ENCODE measurements at places on chromosomes 2 and 18. TPM values are rescaled to one million over a fixed set of nuclear protein-coding genes. Genes with fewer than 3 reads are reported as not detected.

DNA sequence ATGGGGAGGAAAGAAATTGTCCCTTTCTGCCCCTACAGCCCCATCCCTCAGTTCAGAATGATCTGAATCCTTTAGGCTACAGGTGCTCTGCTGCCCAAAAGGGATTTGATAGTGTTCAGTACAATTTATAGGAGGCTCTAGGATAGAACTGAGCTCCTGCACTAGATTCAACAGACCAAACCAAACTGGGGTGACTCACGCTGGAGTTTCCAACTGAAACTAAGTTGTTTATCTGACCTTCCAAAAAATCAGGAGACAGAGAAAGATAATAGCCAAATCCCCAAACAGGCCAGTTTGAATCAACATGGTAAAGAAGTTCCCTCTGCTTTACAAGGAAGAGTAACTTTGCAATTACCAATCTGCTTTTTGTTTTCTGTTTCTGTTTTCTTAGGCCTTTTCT lies 72.7 kb upstream of the MBOAT2 start:
- no peak for DNase-seq

DNA sequence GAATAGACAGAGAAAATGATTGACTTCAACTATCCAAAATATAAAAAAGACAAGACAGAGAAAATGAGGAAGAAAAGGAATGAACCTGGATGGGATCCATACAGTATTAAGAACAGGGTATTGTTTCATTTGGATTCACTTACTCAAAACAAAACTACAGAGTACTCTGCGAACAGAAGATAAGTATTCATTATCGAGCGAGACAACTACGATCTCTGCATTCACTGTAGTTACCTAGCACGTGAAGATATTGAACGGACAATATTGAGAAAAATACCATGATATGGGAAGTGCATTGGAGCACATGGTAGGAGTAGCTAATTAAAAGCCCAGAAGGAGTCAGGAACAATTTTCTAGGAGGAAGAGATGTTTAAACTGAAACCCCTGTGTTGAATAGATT lies 1.0 kb upstream of the ORC2 start:
- DNase-seq: no peak

DNA sequence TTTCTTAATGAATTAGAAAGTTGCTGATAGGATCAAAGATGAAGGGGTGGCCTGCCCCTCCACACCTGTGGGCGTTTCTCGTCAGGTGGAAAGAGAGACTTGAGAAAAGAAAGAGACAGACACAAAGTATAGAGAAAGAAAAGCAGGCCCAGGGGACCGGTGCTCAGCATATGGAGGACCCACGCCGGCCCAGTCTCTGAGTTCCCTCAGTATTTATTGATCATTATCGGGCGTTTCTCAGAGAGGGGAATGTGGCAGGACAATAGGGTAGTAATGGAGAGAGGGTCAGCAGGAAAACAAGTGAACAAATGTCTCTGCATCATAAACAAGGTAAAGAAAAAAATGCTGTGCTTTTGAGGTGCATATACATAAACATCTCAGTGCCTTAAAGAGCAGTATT lies 144.3 kb downstream of the CCDC102B start:
- no peak for DNase-seq

- no peak for DNase-seq
These were observed 342.9 kb downstream of the PARD3B start for GRCh38 chr2:204888222-204888621.

- no peak for DNase-seq
These were observed 145.4 kb upstream of the ETAA1 start for GRCh38 chr2:67251741-67252140.

GRCh38 chr18:31218671-31219383 lies 56.2 kb upstream of the DSC1 start:
- no peak for DNase-seq

- DNase-seq: no peak
These were observed 6.2 kb upstream of the RBM45 start for GRCh38 chr2:178106053-178106452.

DNA sequence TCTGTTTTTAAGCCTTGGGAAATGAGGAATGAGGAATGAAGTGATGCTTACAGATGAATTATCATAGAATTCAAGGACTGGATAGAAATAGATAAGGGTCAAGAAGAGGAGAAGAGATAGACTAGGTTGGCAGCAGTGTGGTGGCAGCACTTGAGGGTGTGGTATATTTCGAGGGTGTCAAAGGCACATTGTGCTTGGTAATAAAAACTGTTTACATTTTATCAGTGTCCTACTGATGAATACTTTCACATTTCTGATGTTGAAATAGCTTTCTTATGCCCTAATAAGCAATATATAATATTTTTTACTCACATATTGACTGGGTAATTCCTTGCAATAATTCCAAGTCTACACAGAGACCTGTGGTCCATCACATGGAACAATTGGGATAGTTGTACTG lies 3.4 kb downstream of the TFPI start:
- no peak for DNase-seq

DNA sequence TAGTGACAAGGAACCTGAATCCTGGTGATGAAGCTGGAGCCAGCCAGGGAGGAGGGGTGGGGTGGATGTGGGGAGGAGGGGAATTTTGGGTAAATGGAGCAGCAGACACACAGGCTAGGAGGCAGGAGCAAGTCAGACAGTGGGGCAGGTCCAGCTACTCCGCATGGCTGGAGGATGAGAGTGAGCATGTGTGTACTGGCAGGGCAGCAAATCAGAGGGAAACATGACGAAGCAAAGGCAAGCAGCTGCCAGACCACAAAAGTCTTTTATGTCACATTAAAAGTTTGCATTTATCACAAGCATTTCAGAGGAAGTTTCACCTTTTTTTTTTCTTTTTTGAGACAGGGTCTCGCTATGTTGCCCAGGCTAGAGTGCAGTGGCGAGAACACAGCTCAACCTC lies 11.9 kb upstream of the KIDINS220 start:
- no peak for DNase-seq

- DNase-seq: no peak
These were observed 315.6 kb downstream of the SETBP1 start for GRCh38 chr18:44996261-44996660.

DNA sequence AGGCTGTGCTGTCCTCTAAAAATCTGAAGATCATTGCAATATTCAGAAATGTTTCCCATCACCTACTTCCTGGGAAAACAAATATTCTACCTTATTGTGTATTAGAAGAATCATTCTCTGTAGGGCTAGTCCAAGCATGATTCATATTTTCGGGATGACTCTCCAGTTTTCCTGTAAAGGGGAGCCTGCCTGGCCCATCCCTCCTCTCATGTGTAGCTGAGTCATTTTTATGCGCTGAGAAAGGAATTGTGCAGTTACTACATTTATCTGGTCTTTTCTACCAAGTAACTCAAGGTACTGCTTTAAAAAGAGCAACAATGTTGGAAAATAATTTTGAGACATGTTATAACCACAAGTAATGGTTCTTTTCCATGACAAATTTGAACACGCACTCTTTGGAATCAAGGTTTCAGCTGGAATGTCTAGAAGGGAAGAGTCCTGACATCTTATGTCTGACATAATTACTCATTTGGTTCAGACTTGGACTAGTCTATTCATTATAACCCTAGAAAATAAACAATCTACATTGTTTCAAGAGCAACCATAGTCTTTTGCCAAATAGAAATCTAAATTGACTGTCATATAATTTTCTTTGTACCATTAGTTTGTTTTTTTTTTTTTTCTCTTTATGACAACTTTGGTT lies 6.6 kb downstream of the DSG3 start:
- DNase-seq: no peak

GRCh38 chr2:161983331-161983651 lies 90.7 kb downstream of the DPP4 start:
- no peak for DNase-seq

DNA sequence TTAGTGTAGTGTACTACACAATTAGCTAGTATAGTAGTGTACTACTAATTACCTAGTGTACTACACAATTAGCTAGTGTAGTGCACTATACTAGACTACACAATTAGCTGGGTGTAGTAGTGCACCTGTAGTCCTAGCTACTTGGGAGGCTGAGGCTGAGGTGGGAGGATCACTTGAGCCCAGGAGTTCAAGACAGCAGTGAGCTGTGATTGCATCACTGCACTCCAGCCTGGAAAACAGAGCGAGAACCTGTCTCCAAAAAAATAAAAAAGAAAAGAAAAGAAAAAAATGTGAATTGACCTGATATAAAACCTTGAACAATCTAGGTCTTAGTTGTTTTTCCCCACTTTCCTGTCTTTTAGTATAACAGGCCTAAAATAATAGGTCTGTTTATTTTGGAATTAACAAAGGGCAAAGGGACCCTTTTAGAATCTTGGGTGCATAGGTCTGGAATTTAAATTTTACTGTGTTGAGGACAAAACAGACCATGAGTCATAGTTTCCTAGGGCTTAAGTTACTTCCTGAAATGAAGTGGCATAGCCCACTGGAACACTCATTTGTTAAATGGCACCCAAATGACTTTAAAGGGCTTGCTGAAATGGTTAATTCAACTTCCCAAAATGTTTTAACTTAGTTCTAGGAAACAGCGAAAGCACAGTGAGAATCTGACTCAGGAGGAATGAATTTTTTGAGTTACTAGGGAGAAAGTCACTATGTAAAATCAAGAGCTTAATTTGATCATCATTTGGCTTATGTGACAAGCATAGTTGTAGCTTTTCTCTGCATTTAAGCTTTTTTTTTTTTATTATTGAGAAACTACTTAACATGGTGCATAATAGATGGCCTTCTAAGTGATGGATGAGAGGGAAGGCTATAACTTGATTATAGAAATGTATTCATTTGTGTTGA lies 50.7 kb upstream of the ARL5A start:
- no peak for DNase-seq

- DNase-seq: no peak
These were observed 126.6 kb upstream of the PDE1A start for GRCh38 chr2:182553483-182553882.

The PFN4 gene
- total RNA-seq: 0.30 TPM

The RAD51AP2 gene
- total RNA-seq: not detected

The NOTO gene
- total RNA-seq: not detected

The ECEL1 gene
- 0.78 TPM for total RNA-seq

The MOGAT1 gene
- 0.18 TPM for total RNA-seq

All from activated T-helper 2 cell treated with anti-CD3 and anti-CD28 coated beads, Interferon-gamma antibody, Interleukin-2, Interleukin-4, amounts not matched to agents 10 μg/mL and 5 μg/mL and 100 μg/mL, durations not matched to agents 14 hours and 24 hours and 36 hours (primary cell).